HEK293T (cell line): ENCODE measurements at places on chromosomes 3 and 15.

- no peak for DNase-seq
Measured at GRCh38 chr3:185153171-185153771, 411 bp upstream of the C3orf70 start.

- DNase-seq = no peak
Measured at GRCh38 chr15:84817466-84818081, 418 bp downstream of the ALPK3 start.

GRCh38 chr3:141083836-141084649, 32.9 kb downstream of the SPSB4 start:
- DNase-seq = no peak

GRCh38 chr3:127438951-127439350, 151.1 kb upstream of the PRR20G start:
- DNase-seq = no peak

DNA sequence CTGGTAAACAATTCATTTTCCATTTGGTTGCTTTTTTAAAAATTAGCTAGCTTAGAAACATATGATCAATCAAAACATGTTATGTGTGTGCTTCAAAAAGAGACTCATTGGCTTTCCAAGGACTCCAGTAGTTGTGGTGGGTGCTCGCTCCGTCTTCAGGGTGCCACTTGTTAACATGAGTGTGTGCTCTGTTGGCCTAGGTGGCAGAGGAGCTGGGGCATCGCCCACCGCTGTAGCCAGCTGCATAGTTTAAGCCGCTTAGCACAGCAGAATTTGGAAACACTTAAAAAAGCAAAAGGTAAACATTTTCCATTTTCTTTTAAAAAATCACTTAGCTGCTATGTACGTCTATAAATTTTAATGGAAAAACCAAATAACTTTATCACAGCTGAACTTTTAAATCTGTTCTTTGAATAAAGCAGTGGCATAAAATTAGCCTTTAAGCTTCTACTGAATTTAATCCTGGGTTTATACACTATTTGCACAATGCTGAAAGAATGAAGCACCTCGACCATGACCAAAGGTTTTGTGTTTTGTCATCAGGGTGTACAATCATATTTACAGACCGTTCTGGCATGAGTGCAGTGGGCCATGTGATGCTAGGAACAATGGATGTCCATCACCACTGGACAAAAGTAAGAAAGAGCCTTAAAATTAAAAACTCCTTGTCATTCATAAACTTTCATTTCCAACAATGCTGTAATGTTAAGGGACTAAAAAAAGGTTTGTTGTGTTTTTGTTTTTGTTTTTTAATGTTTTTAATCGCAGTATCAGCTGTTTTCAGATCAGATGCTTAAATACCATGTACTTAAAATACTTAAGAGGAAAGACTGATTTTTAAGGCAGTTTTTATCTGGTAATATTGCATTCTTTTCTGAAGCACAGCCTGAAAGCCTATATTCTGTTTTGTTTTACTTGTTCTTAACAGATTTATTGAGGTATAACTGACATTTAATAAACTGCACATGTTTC, 57.9 kb downstream of the TCAIM start:
- no peak for DNase-seq

DNA sequence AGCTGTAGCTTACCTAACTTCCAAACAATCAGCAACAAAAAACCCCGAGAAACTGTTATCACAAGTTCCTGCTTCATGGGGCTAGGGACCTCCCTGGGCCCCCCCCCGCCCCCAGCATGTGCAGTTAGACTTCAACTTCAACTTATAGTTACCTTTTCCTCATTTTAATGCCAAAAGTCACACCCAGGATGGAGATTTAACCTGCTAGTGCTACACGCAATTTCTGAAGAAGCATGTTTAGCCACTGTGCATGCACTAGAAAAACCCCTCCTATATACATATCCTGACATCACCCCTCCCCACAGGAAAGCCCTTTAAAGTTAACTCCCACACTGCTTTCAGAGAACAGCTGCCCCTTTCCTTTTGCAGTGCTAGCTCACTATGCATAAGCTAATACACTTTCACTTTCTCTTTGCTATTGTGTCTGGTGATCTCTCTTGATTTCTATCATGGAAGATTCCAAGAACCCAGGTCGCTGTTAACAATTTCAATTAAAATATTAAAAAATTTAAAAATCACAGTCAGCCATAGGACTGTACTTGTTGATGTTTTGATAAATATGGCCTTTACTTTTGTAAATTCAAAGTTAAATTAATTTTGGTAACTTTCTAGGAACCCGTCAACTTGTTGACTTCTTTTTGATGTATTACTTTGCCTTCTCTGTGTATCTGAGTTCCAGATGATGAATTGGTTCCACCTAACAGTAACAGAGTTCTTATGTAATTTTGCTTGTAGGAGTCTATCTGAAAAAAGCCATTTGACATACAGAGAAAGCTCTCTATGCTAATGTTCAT, 75.2 kb upstream of the ACAD9 start:
- DNase-seq = no peak

DNA sequence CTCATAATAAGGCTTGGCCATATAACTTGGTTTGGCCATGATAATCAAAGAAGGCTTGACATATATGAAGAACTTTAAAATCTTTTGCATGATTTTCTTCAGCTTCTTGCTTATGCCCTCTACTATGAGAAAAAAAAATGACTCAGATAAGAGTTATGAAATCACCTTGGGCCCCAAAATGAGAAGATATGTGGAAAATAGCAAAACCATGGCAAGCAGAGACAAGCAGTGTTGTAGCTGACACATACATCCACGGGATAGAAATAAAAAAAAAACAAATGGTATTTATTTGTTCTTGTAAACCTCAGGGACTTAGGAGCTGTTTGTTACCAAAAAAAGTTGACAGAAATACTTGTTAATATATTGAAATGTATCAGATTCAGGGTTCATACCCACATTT, 614.8 kb upstream of the BCHE start:
- DNase-seq = no peak

DNA sequence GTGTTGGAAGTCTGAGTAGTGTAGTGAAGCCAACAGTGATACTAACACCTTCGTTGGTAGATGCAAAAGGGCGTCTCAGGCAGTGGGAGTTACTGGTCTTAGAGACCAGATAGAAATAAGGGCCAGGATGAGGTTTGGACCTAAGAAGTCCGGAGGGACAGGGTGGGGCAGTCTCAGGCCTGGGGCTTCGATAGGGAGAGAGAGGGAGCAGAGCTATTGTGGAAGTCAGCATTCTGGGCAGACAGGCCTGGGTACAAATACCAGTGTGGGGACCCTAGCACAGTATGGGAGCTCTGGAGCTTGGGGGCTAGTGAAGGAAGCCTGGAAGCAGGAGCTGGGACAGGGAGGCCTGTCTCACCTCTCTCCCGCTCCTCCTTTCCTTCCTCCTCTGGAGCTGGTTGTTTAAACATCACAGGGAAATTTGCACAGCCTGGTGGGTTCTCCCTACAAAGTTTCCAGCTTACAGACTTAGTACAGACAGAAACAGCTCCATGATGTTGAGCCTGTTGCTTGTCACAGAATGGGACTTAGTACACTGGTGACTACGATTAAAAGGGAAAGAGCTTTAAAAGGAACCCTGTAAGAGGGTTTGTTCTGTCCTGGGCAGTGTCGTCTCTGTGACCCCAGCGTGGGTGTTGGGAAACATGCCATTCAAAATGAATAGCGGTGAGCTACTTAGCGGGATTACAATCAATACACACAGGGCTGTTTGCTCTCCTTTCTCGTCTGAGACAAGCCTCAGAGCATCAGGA, 76.4 kb upstream of the TNFAIP8L3 start:
- DNase-seq = no peak
